Fibroblast of skin of back (primary cell): ENCODE measurements at places on chromosomes 7 and 10.

DNA sequence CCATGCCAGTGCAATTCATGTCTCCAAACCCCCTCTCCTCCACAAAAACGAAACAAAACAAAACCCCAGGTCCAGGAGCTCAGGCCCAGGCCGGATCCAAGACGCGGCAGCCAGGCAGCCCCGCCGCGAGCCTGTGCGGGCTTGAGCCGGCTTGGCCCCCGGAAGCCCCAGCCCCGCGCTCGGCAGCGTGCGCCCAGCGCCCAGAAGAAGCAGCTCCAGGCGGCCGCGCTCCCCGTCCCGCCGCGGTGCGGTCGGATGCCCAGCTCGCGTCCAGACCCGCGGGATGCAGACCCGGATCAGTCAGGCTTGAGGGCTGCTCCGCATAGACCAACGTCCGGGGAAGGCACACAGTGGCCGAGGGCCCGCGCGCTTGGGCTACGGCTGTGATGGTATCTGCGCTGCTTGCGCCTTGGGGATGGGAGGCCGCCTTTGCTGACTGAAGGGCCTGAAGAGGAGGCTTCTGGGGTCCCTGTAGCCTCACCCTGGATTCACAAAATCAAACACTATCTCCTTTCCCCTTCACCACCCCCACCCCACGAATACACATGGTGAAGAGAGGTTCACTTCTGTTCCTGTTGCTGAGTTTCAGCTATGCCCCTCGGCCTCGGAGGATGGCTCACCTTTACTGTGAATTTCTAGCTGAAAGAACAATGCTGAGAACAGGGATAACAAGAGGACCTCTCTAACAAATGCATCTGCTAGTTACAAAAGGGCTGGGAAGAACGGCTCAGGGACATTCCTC is 79.9 kb upstream of the EN2 start:
- DNase-seq, result peak; percentile 21

DNA sequence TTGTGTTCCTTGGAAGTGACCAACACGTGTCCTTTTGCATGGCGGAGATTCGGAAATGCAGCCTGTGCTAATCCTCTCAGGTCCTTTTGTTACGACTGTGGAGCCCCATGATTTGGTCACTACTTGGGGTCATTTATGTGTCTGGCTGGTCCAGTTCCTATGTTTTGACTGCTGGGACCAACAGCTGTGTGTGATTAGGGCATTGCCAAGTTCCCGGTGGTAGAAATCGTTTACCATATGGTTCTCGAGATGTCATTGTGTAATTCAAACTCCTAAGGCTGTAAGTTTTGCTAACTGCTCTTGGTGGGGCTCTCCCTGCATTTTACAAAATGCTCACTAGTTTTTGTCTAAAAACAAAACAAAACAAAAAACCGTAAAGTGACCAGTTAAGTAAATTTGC is 62.0 kb downstream of the CCNY start:
- no peak for DNase-seq

- DNase-seq, result no peak
Measured at GRCh38 chr10:79418274-79418673, 27.1 kb downstream of the ZCCHC24 start.

DNA sequence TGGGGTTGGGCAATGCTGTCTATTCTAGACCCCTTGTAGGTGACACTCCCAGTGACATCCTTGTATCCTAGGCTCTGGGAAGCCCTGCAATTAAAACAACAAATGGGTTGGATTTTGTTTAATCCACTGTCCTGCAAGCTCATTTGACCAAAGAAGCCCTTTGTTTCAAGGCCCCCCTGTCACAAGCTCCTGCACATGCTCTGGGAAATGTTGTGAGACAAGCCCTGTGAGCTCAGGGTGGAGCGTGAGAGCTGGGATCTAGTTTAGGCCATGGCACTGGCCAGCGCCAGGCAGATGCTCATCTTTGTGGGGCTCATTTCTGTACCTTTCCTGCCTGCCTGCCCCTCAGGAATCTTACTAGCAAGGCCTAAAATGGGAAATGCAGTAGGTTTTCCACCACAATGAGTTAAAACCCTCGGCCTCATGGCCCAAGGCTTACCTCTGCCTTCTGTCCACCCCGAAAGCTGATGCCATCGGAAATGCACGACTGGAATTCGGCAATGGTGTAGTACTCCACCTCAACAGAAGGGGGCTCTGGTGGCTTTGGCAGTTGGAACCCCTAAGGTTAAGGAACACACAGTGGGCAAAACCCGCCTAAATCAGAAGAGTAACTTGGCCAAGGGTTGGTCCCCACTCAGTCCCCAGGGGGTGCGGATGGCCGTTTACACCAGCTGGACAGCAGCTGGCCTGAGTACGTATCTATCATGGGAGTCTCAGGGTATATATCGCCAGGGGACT is 112.0 kb downstream of the NEURL1 start:
- peak; percentile 63 for DNase-seq

DNA sequence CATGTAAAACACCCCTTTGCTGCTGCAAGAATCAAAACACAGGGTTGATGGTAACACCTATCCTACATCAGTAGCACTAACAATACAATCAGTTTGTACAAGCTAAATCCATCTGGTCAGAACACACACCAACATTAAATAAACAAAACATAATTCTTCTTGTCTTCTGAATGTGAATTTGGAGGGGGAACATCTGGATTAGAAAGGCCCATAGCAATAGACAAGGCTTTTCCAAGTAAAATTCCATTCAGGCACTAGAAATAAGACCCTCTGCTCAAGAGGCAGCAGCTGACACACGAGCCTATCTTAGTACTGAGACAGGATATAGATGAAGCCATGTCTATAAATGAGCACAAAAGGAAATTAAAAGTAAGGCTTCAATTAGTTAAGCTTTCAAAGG is 839.9 kb upstream of the LRRTM3 start:
- no peak for DNase-seq

DNA sequence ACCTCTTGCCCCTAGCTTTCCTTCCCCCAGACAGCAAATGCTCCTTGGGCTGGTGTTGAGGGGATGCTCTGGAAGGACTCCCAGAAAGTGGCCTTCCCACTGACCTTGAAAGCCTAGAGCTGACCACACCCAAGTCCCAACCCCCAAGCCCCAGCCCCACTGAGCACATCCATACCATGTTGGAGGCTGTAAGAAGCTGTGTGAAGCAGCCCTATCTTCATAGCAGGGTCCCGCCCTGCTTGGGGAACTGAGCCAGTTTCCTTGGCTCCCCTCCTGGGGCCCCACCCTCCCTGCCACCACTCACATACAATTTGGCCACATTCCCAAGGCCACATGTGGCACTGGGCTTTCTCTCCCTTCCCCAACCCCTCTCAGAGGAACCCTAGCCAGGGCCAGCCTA is 72.3 kb upstream of the CACUL1 start:
- DNase-seq, result no peak

GRCh38 chr10:97210543-97210960 is 24.8 kb upstream of the SLIT1 start:
- peak; percentile 68 for DNase-seq

DNA sequence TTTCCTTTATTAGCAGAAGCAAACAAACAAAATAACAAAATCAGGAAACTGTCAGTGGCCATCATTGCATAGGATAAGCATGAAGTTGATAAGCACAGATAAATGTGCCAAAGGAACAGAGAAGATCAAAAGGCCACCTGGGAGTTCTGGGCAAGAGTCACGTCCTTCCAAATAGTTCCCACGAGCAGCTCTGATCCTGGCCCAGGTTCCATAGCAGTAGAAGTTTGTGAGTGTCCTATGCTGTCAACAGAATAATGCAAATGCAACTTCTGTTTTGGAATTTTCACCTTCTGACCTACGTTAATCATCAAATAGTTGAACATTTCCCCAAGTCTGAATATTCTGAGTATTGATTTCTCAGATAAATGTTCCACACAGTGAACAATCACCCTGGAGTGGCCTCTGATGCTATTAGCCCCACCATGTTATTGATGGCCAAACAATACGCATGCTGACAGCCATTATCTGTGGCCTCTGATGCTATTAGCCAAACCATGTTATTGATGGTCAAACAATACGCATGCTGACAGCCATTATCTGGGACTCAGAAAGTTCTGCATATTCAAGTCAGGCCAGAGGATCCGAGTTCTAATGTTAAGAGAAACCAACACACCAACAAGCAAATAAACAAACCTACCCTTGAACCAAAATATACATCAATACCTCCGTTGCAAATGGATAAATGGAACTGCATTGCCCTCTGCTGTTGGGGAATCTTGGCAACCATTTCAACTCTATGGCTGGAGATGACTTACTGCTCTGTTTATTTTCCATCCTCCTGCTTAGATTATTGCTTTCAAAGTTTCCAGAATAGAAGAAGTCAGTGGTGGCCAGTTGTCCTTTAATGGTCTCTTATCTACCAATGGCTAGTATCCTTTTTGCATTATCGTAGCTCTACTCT is 63.3 kb downstream of the MRC1 start:
- no peak for DNase-seq

- peak; percentile 47 for DNase-seq
Measured at GRCh38 chr10:61835946-61836887, 65.3 kb upstream of the ARID5B start.

DNA sequence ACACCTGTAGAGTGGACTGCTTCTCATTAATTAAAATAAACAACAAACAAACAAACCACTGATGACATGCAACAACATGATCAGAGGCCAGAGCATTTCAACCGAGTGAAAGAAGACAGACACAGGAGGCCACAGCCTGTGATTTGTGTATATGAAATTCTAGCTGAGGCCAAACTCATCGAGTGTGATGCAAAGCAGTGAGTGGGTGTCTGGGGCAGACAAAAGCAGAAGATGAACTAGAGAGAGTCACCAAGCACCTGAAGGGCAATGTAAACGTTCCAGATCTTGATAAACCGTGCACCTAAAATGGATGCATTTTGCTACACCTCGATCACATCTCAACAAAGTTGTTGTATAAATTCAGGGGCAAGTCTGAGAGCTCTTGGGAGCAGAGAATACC is 108.4 kb downstream of the KLF6 start:
- no peak for DNase-seq

DNA sequence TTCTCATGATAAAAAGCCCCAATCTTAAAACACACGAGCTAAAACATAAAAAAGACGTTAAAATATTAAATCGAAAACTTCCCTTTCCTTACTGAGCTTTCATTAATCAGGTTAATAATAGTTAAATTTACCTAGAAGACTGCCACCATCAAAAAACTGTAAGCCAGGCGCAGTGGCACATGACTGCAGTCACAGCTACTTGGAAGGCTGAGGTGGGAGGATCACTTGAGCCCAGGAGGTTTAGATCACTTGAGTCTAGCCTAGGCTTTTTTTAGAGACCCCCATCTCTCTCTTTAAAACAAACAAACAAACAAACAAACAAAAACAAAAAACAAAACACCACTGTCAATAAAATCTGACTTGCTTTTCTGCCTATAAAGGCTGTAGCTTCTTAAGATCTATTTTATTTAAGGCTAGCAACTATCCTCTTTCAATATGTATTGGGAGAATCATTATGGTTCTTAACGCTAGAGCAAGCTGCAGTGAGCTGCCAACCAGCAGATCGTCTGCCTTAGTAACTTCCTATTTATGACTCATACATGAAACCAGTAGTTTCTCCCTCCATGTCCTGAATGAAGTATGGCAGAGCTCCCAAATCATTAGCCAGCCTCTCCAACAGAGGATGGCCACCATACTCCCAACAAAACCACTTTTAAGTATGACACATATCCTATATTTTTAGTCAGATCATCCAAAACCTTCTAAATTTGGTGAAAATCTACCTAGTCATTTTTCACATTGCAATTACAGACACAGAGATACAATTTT is 163.7 kb downstream of the SRPK2 start:
- DNase-seq, result peak; percentile 91

- no peak for DNase-seq
Measured at GRCh38 chr7:108947526-108947925, 377.9 kb downstream of the DNAJB9 start.

GRCh38 chr7:51335057-51335456 is 18.4 kb upstream of the COBL start:
- no peak for DNase-seq

GRCh38 chr7:82700741-82701140 is 257.2 kb upstream of the CACNA2D1 start:
- no peak for DNase-seq

- DNase-seq, result no peak
Measured at GRCh38 chr7:41117431-41117830, 585.5 kb downstream of the INHBA start.
